CD4-positive, alpha-beta T cell treated with Interleukin-15 for 4 hours (primary cell): ENCODE measurements at places on chromosomes 3 and 15.

DNA sequence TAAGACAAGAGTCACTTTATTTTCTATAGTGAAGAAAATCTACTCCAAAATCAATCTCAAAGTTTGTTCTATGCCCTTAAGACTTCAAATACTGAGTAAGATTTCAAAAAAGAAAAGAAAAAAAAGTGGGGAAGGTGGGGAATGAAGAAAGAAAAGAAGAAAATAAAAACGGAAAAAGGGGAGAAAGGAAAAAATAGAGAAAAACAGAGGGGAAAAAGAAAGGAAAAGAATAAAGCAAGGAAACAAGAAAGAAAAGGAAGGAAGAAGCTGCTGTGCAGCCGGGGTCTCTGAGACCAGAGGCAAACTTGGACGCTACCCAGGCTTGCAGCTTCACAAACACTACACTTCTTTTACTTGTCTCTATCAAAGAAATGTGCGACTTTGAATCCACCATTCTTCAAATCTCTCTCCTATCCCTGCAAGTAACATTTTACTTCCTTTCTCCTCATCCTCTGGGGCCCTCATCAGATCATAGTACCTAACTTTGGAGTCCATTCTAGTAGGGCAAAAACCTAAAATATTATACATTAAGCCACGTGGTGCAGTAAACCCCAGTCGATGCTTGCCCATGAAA, 279.8 kb downstream of the FOXP1 start:
- no peak for DNase-seq

DNA sequence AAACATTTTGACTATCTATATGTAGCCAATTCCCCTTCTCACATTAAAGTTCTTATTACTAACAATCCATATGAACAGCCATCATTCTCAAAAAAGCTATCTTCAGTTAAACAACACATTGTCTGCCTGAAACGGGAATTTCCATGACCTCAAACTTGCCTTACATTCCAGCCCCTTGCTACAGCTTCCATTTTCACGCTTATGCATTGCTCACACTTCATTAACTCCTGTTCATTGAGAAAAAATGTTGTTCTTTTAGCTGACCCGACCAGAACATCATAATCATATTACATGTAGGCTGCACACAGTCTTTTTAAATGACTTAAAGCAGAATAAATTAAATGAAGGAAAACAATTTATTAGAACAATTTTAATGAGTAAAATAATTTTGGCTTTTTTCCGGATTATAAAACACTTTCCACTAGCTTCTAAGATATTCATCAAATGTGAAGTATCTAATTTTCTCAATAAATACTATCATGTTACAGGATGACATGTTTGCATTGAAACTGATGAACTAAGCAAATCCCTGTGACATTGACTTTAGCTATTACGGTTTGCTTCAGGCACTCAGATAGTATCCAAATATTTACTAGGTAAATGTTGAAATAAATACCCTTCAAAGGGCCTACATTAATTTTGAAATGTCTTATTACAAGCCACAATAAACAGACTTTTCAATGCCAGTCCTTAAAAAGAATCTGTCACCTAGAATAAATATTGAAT, 49.9 kb downstream of the P3H2 start:
- no peak for DNase-seq

DNA sequence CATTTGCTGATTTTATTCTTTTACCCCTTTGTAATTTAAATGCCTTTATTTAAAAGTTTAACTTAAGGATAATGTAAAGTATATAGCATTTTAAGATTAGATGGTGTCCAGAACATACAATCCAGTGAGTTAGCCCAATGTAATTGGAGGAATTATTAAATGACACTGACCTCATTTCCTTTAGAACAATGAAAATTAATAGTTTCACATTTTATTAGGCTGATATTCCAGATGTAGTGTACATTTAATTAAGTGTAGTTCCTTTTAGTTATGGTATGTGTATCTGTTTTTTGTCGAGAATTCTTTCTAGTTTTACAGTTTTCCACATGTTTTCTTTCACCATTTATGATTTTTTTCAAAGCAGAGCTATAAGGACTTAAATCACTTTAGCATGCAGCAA, 75.8 kb downstream of the RSRC1 start:
- no peak for DNase-seq

- no peak for DNase-seq
Observed at GRCh38 chr15:65331811-65332210, 27.3 kb downstream of the RNU5B-1 start.

DNA sequence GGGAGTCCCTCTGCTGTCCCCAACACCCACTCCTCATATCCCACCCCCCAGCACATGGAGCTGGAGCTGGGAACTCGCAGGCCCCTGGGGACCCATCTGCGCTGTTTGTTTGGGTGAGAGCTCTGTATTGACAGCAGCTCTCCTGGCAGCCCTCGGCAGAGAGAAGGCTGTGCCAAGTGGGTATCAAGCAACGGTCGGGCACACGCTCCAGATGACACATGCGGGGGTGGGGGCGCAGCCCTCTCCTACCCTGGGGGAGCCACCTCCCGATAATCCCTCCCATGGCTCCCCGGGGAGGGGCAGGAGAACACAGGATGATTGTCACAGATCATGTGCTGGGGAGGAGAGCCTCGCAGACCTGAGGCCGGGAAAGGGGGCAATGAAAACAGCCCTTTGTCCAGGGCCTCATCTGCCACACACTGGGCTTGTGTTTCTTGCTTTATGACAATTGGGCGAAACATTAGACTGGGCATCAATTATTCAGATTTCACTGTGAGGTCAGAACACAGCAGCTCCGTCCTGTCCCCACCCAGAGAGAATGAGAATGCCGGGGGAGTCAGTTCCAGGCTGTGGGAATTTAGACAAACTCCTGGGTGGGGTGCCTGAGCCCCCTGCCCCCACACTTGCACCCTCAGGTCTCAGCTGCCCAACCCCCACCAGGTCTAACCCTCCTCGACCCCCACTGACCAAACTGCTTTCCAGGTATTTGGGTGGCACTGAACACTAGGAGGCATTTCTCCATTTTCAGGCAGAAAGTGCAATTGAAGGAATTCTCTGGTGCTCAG, 46.4 kb upstream of the KLF13 start:
- DNase-seq, result no peak

DNA sequence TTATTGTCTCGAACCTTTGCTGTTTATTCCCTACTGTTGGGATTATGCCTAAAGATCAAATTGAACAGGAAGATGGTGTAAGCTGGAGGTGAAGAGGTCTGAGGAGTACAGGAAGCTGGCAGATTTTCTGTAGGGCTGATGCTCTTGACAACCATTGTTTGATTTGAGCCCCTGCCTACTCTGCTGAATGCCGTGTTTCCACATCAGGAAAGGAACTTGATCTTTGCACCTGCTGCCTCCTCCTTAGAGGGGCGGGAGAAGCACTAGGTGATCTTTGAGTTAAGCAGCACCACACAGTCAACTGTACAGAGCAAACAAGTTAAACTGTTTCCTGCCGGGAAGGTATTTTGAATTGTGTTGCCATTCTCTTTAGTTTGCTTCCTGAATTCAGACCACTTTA, 364.6 kb upstream of the EPHA6 start:
- DNase-seq, result no peak

GRCh38 chr15:54840621-54841398, 355.9 kb downstream of the RSL24D1 start:
- DNase-seq, result no peak

GRCh38 chr3:196987022-196987421, 18.4 kb upstream of the PIGZ start:
- no peak for DNase-seq

DNA sequence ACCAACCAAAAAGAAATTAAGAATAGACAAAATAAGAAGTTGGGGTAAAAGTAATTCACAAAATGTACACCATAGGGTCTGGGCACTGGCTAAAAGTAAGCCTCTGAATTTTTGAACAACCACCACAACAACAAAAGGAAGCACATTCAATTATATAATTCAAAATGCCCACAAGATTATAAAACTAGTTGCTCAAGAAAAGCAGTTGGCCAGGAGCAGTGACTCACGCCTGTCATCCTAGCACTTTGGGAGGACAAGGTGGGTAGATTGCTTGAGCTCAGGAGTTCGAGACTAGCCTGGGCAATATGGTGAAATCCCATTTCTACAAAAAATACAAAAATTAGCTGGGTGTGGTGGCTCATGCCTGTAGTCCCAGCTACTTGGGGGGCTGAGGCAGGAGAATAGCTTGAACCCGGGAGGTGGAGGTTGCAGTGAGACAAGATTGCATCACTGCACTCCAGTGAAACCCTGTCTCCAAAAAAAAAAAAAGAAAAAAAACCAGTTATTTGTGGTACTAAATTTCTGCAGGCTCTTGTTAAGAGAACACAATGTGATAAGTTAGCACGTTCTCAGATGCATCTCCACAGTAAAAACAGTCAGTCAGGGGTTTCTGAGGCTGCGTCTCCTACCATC, 6.6 kb upstream of the ATP11B start:
- no peak for DNase-seq

- DNase-seq, result no peak
Observed at GRCh38 chr15:32867313-32867626, 149.5 kb downstream of the GREM1 start.

- no peak for DNase-seq
Observed at GRCh38 chr3:49358884-49359225, 702 bp upstream of the GPX1 start.

GRCh38 chr3:189787191-189787590, 156.0 kb downstream of the TP63 start:
- DNase-seq, result no peak

DNA sequence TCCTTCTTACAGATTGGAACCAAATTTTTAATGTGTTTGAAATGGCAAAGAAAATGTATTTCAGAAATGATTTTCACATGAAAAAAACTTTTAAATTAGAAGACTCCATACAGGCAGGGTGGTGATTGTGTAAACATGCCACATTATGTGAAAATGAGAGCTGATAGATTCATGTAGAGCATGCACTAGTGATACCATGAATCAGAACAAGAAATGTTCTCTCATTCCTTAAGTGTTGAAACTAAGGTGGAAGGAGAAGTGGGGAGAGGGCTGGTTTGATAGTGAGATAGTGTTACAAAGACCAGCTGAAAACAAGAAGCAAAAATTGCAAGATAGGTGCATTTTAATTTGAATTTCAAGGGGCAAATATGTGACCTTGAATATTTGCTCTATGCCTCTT, 100.3 kb downstream of the CCNL1 start:
- DNase-seq, result no peak

DNA sequence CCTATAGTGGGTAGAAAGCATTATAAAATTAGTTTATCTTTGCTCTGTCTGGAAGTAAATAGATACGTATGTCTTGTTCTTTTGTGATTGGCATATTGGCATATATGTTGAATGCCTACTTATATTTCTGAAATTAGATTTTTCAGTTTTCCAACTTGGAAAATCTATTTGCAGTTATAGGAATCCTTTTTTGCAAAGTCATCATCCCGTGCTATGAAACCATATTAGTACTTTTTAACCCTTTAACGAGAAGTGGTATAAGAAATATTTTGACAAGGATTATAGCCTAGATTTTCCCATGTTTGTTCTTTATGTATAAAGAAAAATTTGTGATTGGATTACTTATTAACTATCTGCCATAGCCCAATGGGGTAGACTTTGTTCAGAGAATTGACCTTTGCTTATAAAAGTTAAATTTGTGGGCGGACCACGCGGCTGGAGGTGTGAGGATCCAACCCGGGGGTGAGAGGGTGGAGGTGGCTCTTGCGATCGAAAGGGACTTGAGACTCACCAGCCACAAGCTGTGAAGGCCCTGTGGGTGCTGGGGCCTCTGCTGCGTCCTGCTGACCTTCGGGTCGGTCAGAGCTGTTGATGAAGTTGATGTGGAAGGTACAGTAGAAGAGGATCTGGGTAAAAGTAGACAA, 5.9 kb downstream of the LRRC28 start:
- no peak for DNase-seq

- no peak for DNase-seq
Observed at GRCh38 chr3:146968204-146968651, 363.1 kb upstream of the PLSCR5 start.

DNA sequence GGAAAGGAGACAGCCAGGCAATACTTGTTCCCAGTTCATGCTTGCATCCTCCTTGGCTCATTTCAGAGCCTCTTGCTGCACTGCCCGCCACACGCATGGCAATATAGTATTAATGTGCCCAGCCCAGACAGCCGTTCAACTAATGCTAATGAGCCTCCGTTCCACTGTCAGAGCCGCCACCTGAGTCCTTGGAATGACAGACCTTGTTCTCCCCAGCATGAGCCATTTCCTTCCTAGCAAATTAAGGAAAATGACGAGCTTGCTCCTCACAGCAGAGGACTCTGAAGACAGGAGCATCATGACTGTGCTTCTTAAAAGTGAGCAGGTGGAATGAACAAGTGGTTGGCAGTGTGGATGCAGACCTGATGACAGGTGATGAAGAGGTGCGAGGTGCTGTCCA, 10.8 kb upstream of the LRRC15 start:
- DNase-seq, result no peak

GRCh38 chr3:149954812-149955211, 15.9 kb downstream of the PFN2 start:
- DNase-seq, result no peak

GRCh38 chr15:49521802-49522201, 98.8 kb downstream of the FGF7 start:
- no peak for DNase-seq

GRCh38 chr3:152127058-152127457, 141.7 kb upstream of the MBNL1 start:
- peak; percentile 2 for DNase-seq

- DNase-seq, result no peak
Observed at GRCh38 chr15:69848096-69848495, 249.6 kb downstream of the TLE3 start.

DNA sequence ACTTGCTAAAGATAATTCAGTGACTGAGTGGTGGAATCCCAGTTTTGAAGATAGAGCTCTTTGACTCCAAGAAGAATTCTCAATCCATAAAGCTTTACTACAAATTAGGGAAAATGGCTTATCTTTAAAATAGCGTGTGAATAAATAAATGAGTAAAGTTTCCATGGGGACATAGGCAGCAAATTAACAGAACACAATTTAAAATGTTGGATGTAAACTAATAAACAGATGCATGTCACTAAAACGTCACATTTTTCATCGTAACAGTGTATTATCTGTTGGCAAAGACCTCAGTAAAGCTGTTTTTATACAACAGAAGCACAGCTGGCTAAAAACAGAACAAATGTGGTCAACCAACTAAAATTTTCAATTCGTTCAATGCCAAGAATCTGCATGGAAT, 913.9 kb upstream of the CFAP20DC start:
- no peak for DNase-seq

GRCh38 chr15:38650384-38650783, 85.8 kb upstream of the RASGRP1 start:
- no peak for DNase-seq
